ENCODE measurements at places on chromosomes 11 and 22.

- DNase-seq = no peak
Measured at GRCh38 chr11:16956538-16957153, 57.6 kb downstream of the PLEKHA7 start.

GRCh38 chr11:62394825-62395538, 23.9 kb upstream of the SCGB1A1 start:
- DNase-seq = peak; percentile 63

- peak; percentile 59 for DNase-seq
Measured at GRCh38 chr22:36435516-36436415, 45.7 kb downstream of the TXN2 start.

- DNase-seq = no peak
Measured at GRCh38 chr11:33533386-33534052, 167.1 kb downstream of the C11orf91 start.

DNA sequence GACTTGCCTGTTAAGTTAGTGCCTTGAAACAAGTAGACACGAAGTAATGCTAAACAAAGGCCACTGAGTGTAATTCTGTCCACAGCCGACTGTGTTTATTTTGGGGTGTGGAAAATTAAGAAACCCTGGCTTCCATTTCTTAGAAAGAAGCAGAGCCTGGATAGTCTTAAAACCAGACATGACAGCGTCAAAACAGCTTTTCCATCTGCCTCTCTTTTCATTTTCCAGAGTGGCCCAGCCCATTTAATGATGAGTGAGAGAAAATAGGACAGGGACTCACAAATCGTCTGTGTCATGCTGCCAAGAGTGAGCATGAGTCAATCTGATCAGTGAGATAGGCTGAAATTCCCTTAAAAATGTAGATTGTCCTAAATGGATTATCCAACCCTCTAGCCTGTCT, 485.9 kb downstream of the JRKL start:
- DNase-seq = no peak

All from activated CD4-positive, alpha-beta T cell treated with anti-CD3 and anti-CD28 coated beads, Interleukin-2, amount 50 U/mL, for 24 hours (primary cell).